ENCODE measurements at places on chromosomes 2 and 18. TPM values are rescaled to one million over a fixed set of nuclear protein-coding genes. Genes with fewer than 3 reads are reported as not detected.
A peak's percentile ranks its signal among the peaks of the same experiment; 100 is the strongest.

Gene IL1F10
- not detected for total RNA-seq

DNA sequence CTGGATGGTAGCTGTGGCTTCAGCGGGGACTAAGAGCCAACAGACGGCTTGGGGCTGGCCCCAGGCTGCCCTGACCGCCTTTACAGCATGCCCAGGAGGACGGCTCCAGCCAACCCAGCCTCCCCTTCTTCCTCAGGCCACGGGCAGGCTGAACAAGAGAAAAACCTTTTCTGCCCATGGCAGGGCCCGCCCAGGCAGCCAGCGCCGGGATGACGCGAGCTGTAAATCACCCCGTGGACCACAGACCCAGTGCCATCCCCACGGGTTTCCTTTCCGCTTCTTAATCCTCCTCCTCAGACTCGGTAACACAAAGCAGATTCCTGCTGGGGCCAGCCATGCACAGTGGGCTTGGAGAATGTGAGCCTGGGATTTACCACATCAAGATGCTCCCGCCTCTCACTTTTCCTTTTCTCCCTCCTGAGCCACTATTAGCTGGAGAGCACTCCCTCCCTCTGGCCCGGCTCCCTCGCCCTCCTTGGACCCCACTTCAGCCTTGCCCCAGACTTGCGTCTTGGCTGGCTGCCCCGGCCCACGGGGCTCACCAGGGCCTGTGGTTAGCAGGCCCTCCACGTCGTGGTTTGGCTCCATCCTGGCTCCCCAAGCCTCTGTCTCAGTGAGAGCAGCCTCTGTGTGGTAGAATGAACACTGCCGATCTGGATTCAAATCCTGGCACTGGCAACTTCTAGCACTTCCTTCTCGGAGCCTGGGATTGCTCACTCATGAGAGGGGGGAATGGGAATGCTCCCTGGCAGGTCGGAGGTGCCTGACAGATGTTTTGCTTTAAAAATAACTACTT, 31.4 kb downstream of the ATOH8 start:
- DNase-seq = no peak

DNA sequence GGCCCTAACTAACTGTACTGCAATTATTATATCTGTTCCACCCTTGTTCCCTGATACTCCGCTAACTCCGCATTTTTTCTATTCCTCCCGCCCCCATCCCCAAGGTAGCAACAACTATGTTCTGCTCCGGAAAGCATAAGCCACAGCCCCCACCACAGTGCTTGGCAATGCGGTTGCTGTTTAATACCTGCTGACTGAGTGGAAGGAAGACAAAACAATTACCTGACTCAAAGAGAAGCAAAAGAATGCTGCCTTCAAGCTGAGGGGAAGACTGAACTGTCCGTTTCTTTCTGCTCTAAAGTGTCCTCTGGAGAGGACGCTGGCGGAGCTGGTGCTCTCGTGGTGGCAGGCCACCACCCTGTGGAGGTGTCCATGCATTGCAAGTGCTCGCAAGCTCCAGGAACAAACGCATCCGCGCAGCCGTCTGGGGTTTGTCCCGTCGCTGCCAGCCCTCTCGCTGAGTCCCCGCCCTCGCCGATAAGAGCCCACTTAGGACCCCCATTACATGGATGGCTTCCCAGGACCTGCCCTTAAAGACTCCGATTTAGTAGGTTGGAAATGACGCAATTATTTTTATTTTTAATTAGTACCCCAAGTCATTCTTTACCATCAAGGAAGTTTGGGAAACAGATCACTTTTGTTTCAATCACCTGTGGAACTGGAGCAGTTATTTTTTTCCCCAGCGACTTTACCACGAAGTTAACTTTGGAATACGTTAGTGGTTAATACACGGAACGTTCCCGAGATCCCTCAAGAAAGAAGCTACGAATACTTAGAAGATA, 1.6 kb upstream of the MYL12A start:
- peak; percentile 82 for DNase-seq

DNA sequence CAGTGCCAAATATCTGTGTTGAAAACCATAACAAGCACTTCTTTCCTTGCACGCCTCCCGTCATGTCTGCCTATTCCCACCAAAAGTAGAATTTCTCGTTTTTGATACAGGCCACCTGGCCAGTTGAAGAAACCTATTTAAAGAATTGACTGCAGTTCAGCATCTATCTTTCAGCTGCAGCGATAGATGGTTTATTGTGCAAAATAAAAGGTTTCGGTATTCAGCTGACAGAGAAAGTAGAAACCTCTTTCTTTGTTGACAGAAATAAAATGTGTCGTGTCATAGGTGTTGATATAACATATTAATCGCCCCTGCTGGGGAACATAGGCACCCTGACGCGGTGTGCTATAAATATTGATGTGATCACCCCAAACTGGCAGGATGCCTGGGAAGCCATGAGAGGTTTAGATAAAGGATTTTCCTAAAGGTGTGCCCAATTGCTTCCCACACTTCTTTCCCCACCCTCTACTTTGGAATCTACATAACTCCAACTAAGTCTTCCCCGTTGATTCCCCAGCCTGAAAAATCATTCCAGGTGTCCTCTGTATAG, 570.4 kb downstream of the CCDC85A start:
- DNase-seq = no peak

DNA sequence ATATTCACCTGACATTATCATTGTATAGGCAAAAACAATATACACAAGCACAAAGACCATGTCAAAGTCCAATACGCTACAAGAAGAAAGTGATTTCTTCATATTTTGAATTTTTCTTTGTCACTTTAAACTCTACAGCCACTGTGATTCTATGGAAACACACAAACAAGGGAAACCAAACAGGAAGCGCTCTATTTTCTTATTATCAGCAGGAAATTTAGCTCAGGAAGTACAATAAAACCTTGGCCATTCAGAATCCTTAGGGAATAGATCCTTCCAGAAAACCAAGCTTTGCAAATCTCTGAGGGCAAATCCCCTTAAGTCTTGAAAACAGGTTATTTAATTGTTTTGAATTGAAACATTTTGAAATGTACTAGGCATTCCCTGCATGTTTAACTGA, 336.2 kb downstream of the EPHA4 start:
- DNase-seq = no peak

- DNase-seq = no peak
These were observed 171.4 kb downstream of the ZNF804A start for GRCh38 chr2:184769686-184770085.

Gene ASB18
- total RNA-seq = not detected

- no peak for DNase-seq
These were observed 20.3 kb downstream of the RALB start for GRCh38 chr2:120272763-120273481.

- DNase-seq = no peak
These were observed 29.8 kb downstream of the EHD3 start for GRCh38 chr2:31263636-31264190.

DNA sequence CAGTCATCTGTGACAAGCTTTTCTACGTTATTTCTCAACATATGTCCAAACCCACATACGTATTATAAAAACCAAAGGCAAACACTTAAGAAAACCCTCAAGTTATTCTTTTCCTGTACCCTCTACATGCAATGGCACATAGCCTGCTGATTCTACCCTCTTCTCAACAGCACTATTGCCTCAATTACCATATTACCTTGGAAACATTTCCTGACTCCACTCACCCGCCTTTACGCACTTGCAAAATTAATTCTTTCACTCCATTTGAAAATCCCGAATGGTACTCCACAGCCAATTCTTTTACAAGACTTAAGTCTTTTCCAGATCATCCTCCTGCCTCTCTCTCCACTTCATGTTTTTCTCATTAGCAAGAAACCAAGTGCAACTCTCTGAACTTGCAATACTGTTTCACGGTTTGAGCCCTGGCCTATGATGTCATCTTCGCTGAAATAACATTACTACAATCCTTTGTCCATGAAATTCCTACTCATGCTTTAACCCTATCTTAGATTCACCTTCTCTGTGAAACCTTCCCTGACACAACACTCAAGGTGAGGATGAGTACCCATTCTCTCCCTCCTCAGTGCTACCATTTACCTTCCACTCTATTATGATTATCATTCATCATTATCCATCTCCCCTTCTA, 29.0 kb downstream of the SESTD1 start:
- no peak for DNase-seq

DNA sequence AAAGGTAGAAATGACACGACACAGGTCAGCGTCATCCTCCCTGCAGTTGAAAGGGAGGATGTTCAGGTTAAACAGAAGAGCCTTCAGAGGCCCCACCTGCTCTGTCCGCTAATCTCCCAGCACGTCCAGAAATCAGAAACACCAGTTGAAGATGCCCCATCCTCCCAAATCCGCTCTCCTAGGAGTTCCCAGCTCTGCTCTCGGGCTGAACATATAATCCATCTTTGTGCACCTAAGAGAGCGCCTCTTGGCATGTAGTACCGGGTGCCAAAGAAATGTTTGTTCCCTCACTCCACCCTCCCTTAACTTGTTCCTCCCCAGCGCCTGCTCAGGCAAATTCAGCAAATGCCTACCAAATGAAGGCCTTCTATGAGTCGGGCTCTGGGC, 145.2 kb upstream of the SMAD2 start:
- DNase-seq = no peak

DNA sequence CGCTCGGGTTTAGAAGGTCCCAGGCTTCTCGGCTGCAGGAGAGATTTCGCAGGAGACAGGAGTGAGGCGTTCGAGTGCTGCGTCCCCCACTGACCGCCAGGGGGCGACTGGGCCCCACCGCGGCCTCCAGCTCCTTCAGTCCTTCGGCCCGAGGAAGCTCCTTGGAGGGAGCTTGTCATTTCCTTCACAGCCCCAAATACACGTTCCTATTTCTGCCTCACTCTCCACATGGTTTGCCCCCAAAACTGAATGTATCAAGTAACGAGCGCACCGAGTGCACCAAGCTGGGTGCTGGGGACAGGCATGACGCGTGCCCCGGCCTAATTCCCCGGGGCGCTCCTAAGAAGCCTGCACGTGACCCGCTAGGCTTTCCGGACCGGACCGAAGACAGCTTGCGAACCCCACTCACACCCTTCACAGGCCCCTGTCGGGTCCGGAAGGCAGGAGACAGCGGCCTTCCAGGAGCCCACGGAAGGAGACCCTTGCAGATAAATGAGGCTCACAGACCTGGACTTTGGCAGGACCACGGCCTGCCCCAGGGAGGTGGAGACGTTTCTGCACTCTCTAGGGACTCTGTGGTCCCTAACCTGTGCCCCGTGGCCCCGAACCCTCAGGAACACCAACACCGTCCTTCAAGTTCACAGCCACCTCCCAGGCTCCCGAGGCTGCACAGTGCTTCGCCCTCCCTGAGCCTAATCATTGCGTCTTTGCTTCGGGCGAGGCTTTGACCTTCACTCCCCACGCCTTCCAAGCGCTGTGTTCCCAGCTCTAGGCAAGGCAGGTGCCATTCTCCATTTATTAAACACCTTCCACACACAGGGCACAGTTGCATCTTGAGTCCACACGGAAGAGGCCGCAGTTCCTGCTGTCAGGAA, 13.0 kb upstream of the FAHD2A start:
- peak; percentile 85 for DNase-seq

GRCh38 chr2:117723888-117724434, 90.5 kb upstream of the DDX18 start:
- no peak for DNase-seq

Gene MFSD2B
- 10.9 TPM for total RNA-seq

Gene NTSR2
- total RNA-seq = not detected

Gene EIF2B4
- 57.0 TPM for total RNA-seq

GRCh38 chr2:96271995-96272394, 6.0 kb downstream of the CIAO1 start:
- DNase-seq = no peak

GRCh38 chr2:239691720-239692119, 290.9 kb upstream of the HDAC4 start:
- no peak for DNase-seq

DNA sequence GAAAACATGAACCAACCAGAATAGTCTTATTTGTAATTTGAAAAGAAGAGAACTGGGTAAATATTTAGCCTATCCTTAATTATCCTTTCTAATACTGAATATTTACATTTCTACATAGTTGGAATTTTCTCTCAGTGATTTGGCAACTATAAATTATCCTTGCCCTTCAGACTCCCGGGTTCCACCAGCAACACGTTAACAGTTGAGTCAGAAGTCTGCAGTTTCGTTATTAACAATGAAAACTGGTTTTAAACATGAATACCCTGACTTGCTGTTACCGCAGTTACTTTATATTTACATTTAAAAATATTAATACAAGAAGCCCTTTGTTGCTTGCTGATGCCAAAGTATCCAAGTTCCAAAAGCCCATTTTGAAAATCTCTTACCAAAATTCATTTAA, 673.0 kb downstream of the ARHGAP15 start:
- DNase-seq = no peak

DNA sequence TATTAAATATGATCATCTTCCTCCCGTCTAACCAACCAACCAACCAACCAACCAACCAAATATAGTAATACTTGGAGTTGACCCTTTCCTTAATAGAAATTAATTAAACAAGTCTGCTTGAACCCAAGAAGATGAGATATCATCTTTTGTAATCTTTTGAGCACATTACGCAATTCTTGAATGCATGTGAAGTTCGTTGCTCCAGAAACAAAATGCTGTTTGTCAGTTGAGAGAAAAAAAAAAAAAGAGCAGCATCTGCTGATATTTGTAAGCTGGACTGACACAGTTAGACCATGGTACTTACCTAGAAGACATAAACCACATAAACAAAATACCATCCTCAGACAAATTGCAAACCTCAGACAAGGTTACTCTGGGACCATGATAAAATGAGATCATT, 9.2 kb upstream of the SERPINB2 start:
- no peak for DNase-seq
